OCI-M1 (cell line): ENCODE measurements at places on chromosomes 3 and 15.
A peak's percentile ranks its signal among the peaks of the same experiment; 100 is the strongest.

DNA sequence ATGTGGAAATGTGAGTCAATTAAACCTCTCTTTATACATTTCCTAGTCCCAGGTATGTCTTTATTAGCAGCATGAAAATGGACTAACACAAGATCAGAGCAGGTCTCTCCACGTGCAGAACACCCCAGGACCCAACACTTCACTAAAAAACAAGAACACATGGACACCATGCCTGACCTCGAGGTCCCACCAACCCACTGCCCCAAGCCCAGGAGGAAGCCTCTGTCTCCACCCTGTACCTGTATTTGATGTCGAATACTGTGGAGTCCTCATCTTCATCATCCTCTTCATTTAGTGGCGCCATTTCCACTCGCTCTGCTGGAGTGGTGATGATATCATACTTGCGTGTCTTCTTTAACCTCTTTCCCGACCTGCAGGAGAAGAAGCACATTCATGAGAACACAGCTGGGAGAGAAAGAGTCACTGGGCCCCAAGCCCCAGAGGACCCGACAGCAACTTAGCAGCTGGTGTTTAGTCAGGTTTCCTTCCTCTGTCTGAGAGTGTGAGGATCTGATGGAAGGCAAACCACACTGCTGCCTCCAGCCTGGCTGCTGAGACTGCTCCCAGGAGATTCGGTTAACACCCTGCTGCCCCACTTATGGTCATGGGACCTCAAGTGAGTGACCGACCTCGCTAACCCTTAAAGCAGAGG, 25.5 kb downstream of the FAM174B start:
- DNase-seq = no peak

DNA sequence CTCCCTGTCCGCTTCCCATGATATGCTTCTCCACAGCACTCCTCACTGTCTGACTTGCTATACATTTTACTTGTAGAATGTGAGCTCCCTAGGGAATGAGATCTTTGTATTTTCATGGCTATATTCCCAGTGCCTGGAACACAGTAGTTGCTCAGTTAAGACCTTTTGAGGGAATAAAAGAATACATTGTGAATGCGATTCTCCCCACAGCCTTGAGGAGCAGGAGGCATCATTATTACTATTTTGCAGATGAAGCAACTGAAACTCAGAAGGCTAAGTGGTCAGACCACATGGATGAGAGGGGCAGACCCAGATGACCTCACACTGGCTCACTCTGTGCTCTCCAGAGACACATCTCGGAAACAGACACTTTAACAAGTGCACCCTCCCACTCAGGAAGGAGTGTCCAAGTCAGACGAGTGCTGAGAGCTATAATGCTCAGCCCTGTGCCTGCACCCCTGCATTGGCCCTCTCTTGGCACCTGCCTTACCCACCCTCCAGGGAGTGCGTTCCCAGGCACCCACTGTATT, 46.8 kb downstream of the SST start:
- no peak for DNase-seq

DNA sequence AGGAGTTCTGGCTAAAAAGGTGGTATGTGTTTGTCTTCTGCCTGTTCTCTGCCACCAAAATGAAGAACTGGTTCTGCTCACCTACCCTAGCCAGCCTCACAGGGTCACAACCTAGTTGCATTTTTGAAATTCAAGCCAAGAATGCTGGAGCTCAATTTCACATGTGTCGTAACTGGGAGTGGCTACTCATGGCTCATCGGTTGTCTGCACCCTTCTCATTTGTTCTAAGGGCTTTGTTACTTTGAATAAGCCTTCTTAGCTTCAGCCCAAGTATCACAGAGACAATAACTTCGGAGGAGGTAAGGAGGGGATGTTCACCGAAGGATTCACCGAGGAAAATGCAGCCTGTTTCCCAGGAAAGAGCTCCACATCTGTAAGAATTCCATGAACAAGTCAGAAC, 134.3 kb upstream of the RARB start:
- no peak for DNase-seq

GRCh38 chr3:195238586-195239118, 32.3 kb downstream of the XXYLT1 start:
- no peak for DNase-seq

GRCh38 chr3:52051444-52051843, 4.9 kb downstream of the DUSP7 start:
- DNase-seq = no peak

- DNase-seq = no peak
Observed at GRCh38 chr15:73923488-73924164, 2.6 kb upstream of the LOXL1 start.

GRCh38 chr15:37100966-37101215, 542 bp upstream of the MEIS2 start:
- DNase-seq = no peak

- peak; percentile 74 for DNase-seq
Observed at GRCh38 chr3:100463002-100463401, 29.4 kb upstream of the TMEM45A start.
